ENCODE measurements at places on chromosomes 1 and 21. TPM values are rescaled to one million over a fixed set of nuclear protein-coding genes. Genes with fewer than 3 reads are reported as not detected.

The PEAR1 gene
- total RNA-seq: 13.6 TPM

The VHLL gene
- not detected for total RNA-seq

The ARHGEF11 gene
- total RNA-seq: 31.0 TPM

The RBBP4 gene
- total RNA-seq: 113 TPM

The OXCT2 gene
- total RNA-seq: 0.30 TPM

The OSCP1 gene
- 10.4 TPM for total RNA-seq

Measured in smooth muscle cell of the umbilical artery (primary cell).